Peyer's patch (tissue), 4 donors: ENCODE measurements at places on chromosomes 6 and 20. TPM values are rescaled to one million over a fixed set of nuclear protein-coding genes. Genes with fewer than 3 reads are reported as not detected.

- H3K4me3 ChIP-seq: no peak overlapping the region
- no peaks in the 10 kb centered on the region for H3K36me3 ChIP-seq
- no peaks in the 10 kb centered on the region for H3K4me1 ChIP-seq
- no peak for DNase-seq
- no peak overlapping the region for H3K27ac ChIP-seq
Observed at GRCh38 chr6:47310131-47310480, 401 bp upstream of the TNFRSF21 start.

- H3K27ac ChIP-seq: no peak overlapping the region
- H3K4me1 ChIP-seq: no peaks in the 10 kb centered on the region
- no peaks in the 10 kb centered on the region for H3K36me3 ChIP-seq
- no peak for DNase-seq
- no peak overlapping the region for H3K4me3 ChIP-seq
Observed at GRCh38 chr6:143107911-143108761, 47.4 kb downstream of the AIG1 start.

- H3K4me3 ChIP-seq: no peak overlapping the region
- H3K27me3 ChIP-seq: no peaks in the 10 kb centered on the region
- H3K36me3 ChIP-seq: no peaks in the 10 kb centered on the region
Observed at GRCh38 chr6:75788894-75789293, 39.9 kb downstream of the MYO6 start.

DNA sequence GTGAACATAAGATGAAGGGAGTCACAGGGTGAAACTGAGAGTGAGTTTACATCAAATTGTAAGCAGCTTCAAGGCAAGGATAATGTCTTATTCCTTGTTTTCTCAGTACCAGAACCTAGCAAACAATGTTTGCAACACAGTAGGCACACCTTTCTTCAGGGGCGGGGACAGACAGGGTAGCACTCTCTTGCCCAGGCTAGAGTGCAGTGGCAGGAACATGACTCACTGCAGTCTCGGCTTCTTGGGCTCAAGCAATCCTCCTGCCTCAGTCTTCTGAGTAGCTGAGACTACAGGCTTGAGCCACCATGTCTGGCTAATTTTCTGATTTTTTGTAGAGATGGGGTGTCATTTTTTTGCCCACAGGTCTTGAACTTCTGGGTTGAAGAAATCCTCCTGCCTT lies 299.8 kb downstream of the CD83 start:
- no peaks in the 10 kb centered on the region for H3K36me3 ChIP-seq
- no peak for DNase-seq
- no peak overlapping the region for H3K4me3 ChIP-seq
- no peaks in the 10 kb centered on the region for H3K4me1 ChIP-seq

Gene PHACTR3
- total RNA-seq: 28.4 TPM

GRCh38 chr6:73329201-73329600 lies 24.9 kb downstream of the DPPA5 start:
- H3K4me3 ChIP-seq: no peak overlapping the region
- H3K27ac ChIP-seq: no peak overlapping the region
- no peaks in the 10 kb centered on the region for H3K27me3 ChIP-seq
- no peak for DNase-seq

- no peak for DNase-seq
- H3K4me3 ChIP-seq: no peak overlapping the region
- no peaks in the 10 kb centered on the region for H3K4me1 ChIP-seq
- H3K27ac ChIP-seq: no peak overlapping the region
- H3K27me3 ChIP-seq: no peaks in the 10 kb centered on the region
Observed at GRCh38 chr6:168915242-168915641, 338.4 kb downstream of the THBS2 start.

DNA sequence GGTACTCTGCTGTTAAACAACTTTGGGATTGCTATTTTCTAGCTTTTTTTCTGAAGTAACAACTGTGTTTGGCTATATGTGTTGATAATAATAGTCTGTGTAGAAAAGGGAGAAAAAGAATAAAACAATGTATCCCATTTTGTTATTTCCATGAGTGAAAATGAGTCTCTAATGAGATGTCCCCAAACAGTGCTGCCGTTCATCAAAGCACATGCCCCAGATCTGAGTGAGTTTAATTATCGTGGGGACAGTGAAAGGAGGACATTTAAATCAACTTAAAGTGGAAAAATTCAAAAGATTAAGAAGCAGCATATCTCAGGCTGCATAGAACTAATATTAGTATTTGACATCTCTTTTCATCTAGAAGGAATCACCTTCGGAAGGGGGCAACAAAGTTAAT lies 59.6 kb downstream of the NCOA7 start:
- no peak overlapping the region for H3K27ac ChIP-seq
- no peak overlapping the region for H3K4me3 ChIP-seq
- H3K36me3 ChIP-seq: no peaks in the 10 kb centered on the region

- H3K4me3 ChIP-seq: no peak overlapping the region
- DNase-seq: no peak
- H3K27me3 ChIP-seq: no peaks in the 10 kb centered on the region
- no peaks in the 10 kb centered on the region for H3K36me3 ChIP-seq
- no peaks in the 10 kb centered on the region for H3K4me1 ChIP-seq
Observed at GRCh38 chr20:36989797-36990196, 38.3 kb upstream of the SAMHD1 start.

GRCh38 chr6:138018297-138018696 lies 88.9 kb downstream of the PERP start:
- H3K27ac ChIP-seq: no peak overlapping the region
- H3K27me3 ChIP-seq: no peaks in the 10 kb centered on the region
- H3K36me3 ChIP-seq: no peaks in the 10 kb centered on the region

GRCh38 chr6:88074791-88075190 lies 27.1 kb downstream of the SPACA1 start:
- H3K4me3 ChIP-seq: no peak overlapping the region
- no peaks in the 10 kb centered on the region for H3K36me3 ChIP-seq
- no peak overlapping the region for H3K27ac ChIP-seq

- H3K27ac ChIP-seq: no peak overlapping the region
- no peaks in the 10 kb centered on the region for H3K4me1 ChIP-seq
- no peaks in the 10 kb centered on the region for H3K27me3 ChIP-seq
- H3K4me3 ChIP-seq: no peak overlapping the region
Observed at GRCh38 chr20:47224300-47224791, 132.2 kb downstream of the ZMYND8 start.

Gene TNNC2
- total RNA-seq: not detected

Gene SNAI1
- 3.3 TPM for total RNA-seq

- H3K27ac ChIP-seq: no peak overlapping the region
- H3K27me3 ChIP-seq: no peaks in the 10 kb centered on the region
- no peak overlapping the region for H3K4me3 ChIP-seq
- no peaks in the 10 kb centered on the region for H3K4me1 ChIP-seq
- DNase-seq: no peak
Observed at GRCh38 chr6:13666194-13667105, 45.2 kb downstream of the RANBP9 start.

DNA sequence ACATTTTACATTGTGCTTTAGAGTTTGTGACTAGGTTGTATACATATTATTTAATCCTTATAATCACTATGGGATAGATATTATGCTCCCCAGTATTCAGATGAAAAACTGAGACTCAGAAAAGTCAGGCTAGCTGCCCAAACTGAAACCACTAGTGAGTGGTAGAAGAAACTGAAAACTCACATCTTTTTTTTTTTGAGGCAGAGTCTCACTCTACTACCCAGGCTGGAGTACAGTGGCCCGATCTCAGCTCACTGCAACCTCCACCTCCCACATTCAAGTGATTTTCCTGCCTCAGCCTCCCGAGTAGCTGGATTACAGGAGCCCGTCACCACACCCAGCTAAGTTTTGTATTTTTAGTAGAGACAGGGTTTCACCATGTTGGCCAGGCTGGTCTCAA lies 22.2 kb downstream of the RNF24 start:
- no peak overlapping the region for H3K4me3 ChIP-seq
- H3K36me3 ChIP-seq: no peaks in the 10 kb centered on the region
- no peak for DNase-seq

GRCh38 chr6:39471954-39472659 lies 149.6 kb upstream of the KCNK16 start:
- no peak overlapping the region for H3K27ac ChIP-seq
- DNase-seq: no peak
- H3K4me3 ChIP-seq: no peak overlapping the region
- no peaks in the 10 kb centered on the region for H3K27me3 ChIP-seq
- no peaks in the 10 kb centered on the region for H3K36me3 ChIP-seq

DNA sequence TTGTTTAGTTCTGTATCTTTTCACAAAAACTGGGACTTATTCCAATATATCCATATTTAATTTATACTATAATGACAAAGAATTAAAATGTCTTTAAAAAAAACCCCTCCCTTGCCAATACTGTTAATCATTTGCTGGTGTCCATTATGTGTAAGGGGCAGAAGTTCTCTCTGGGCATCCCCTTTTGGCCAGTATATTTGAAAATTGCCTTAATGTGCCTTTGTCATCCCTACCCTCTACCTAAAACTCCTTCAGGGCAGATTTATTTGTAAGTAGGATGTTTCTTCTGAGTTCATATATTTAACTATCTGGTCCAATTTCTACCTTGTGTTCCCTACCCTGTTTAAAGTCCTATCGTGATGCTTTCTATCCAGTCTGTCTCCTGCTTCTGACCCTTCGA lies 62.9 kb downstream of the ARHGAP18 start:
- H3K27ac ChIP-seq: no peak overlapping the region
- no peaks in the 10 kb centered on the region for H3K4me1 ChIP-seq
- H3K27me3 ChIP-seq: no peaks in the 10 kb centered on the region
- no peaks in the 10 kb centered on the region for H3K36me3 ChIP-seq
- H3K4me3 ChIP-seq: no peak overlapping the region

- H3K4me1 ChIP-seq: no peaks in the 10 kb centered on the region
- H3K27ac ChIP-seq: no peak overlapping the region
- no peaks in the 10 kb centered on the region for H3K36me3 ChIP-seq
Observed at GRCh38 chr20:20691477-20692235, 20.8 kb downstream of the RALGAPA2 start.

GRCh38 chr6:69820018-69820417 lies 23.2 kb upstream of the LMBRD1 start:
- no peak overlapping the region for H3K4me3 ChIP-seq
- H3K4me1 ChIP-seq: no peaks in the 10 kb centered on the region
- no peaks in the 10 kb centered on the region for H3K36me3 ChIP-seq
- no peak overlapping the region for H3K27ac ChIP-seq
- no peaks in the 10 kb centered on the region for H3K27me3 ChIP-seq

- no peaks in the 10 kb centered on the region for H3K36me3 ChIP-seq
- no peak overlapping the region for H3K27ac ChIP-seq
- no peaks in the 10 kb centered on the region for H3K27me3 ChIP-seq
- DNase-seq: no peak
- no peak overlapping the region for H3K4me3 ChIP-seq
- no peaks in the 10 kb centered on the region for H3K4me1 ChIP-seq
Observed at GRCh38 chr20:24964506-24964840, 15.4 kb downstream of the CST7 start.

- no peak overlapping the region for H3K4me3 ChIP-seq
- no peaks in the 10 kb centered on the region for H3K36me3 ChIP-seq
- no peak for DNase-seq
- no peaks in the 10 kb centered on the region for H3K4me1 ChIP-seq
- no peak overlapping the region for H3K27ac ChIP-seq
Observed at GRCh38 chr6:152089992-152090391, 282.5 kb downstream of the ESR1 start.

GRCh38 chr6:53710788-53711187 lies 45.2 kb upstream of the KLHL31 start:
- H3K27ac ChIP-seq: no peak overlapping the region
- H3K4me1 ChIP-seq: no peaks in the 10 kb centered on the region
- DNase-seq: no peak
- H3K36me3 ChIP-seq: no peaks in the 10 kb centered on the region

GRCh38 chr6:169782966-169783365 lies 31.5 kb downstream of the ERMARD start:
- no peak for DNase-seq
- no peaks in the 10 kb centered on the region for H3K27me3 ChIP-seq
- H3K4me3 ChIP-seq: no peak overlapping the region

GRCh38 chr6:152316024-152316423 lies 321.1 kb downstream of the SYNE1 start:
- no peaks in the 10 kb centered on the region for H3K4me1 ChIP-seq
- no peak overlapping the region for H3K4me3 ChIP-seq
- no peaks in the 10 kb centered on the region for H3K27me3 ChIP-seq
- H3K36me3 ChIP-seq: peaks cover 5% of the 10 kb centered on the region
- H3K27ac ChIP-seq: no peak overlapping the region

DNA sequence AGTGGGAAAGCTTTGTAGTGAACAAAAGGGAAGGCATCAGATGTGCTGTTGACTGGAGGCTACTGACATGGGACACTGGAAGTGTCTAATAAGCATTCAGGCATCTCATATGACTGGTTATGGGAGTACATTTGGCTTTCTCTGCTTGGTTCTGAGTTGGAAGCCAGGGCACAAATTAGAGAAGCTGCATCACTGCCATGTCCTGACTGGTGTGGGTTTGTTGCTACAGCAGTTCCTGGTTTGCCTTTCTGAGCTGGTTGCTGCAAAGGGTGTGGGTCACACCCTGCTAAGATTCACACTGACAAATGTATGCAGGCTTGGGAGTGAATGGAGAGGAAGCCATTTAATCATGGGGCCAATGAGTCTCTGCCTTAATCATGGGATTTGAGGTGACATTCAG lies 36.2 kb upstream of the NANP start:
- no peak overlapping the region for H3K4me3 ChIP-seq
- H3K27me3 ChIP-seq: no peaks in the 10 kb centered on the region
- H3K36me3 ChIP-seq: no peaks in the 10 kb centered on the region
- DNase-seq: no peak
- H3K4me1 ChIP-seq: no peaks in the 10 kb centered on the region

- no peak for DNase-seq
- H3K4me1 ChIP-seq: no peaks in the 10 kb centered on the region
- H3K27me3 ChIP-seq: no peaks in the 10 kb centered on the region
- no peak overlapping the region for H3K27ac ChIP-seq
- H3K4me3 ChIP-seq: no peak overlapping the region
- no peaks in the 10 kb centered on the region for H3K36me3 ChIP-seq
Observed at GRCh38 chr20:33463332-33464101, 20.0 kb upstream of the SNTA1 start.

Gene PHACTR1
- total RNA-seq: 0.35 TPM

GRCh38 chr20:8568075-8568474 lies 436.0 kb downstream of the PLCB1 start:
- H3K27me3 ChIP-seq: no peaks in the 10 kb centered on the region
- no peak overlapping the region for H3K4me3 ChIP-seq
- no peak overlapping the region for H3K27ac ChIP-seq

GRCh38 chr6:165468340-165469235 lies 159.2 kb upstream of the C6orf118 start:
- no peaks in the 10 kb centered on the region for H3K36me3 ChIP-seq
- H3K27ac ChIP-seq: no peak overlapping the region
- no peak overlapping the region for H3K4me3 ChIP-seq

GRCh38 chr6:169177516-169178166 lies 76.0 kb downstream of the THBS2 start:
- H3K4me3 ChIP-seq: no peak overlapping the region
- no peaks in the 10 kb centered on the region for H3K4me1 ChIP-seq
- no peak for DNase-seq

DNA sequence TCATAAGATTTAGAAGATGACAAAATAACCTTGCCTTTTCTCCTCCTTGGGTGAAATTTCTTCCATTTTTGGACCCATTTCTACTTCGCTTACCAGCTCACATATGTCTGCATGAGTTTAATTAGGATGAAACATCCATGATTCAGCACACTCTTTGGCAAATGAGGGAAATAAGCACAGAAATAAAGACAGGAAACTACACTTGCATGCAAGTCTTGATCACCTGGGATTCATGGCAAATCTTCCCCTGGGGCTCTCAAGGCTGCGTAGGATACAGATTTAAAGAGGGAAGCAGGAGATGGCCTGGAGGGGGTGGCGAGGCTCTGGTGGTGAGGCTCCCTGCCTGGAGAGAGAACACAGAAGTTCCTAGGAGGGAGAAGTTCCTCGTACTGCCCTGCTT lies 147.8 kb downstream of the EDN3 start:
- DNase-seq: no peak
- no peaks in the 10 kb centered on the region for H3K36me3 ChIP-seq
- H3K4me3 ChIP-seq: no peak overlapping the region
- no peak overlapping the region for H3K27ac ChIP-seq
- no peaks in the 10 kb centered on the region for H3K27me3 ChIP-seq
